AG09309 (cell line): ENCODE measurements at places on chromosomes 5 and 9.

GRCh38 chr5:159639590-159639989 is 276.7 kb upstream of the ADRA1B start:
- no peak for DNase-seq

- no peak for DNase-seq
Observed at GRCh38 chr9:32431196-32431595, 46.8 kb downstream of the ACO1 start.

- no peak for DNase-seq
Observed at GRCh38 chr5:140042643-140043507, at the start of gene NRG2. TSS of gene NRG2 (minus strand) at chr5:140043299.

DNA sequence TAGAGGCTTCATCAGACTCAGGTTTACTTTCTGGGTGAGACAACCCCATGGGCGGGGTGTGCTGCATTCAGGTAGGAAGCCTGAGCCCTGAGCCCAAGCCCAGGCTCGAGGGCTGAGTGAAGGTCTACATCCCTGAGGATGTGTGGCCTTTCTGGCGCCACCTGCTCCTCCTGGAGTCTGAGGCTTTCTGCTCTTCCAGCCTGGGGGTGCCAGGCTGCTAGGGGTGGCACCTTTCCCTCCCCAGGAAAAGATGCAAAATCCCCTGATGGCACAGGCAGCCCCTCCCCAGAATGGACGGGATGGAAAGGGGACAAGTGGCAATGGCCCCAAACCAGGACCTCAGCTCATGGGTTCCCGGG is 44.4 kb upstream of the PRRC2B start:
- no peak for DNase-seq

GRCh38 chr9:134190232-134191121 is 26.1 kb upstream of the RNU6ATAC start:
- no peak for DNase-seq

GRCh38 chr5:155101697-155102096 is 88.1 kb downstream of the KIF4B start:
- DNase-seq = no peak
